ENCODE measurements at places on chromosomes 16 and 17. TPM values are rescaled to one million over a fixed set of nuclear protein-coding genes. Genes with fewer than 3 reads are reported as not detected.

The ESRP2 gene
- total RNA-seq = not detected

The RAPGEFL1 gene
- 3.4 TPM for total RNA-seq

The SLC16A13 gene
- total RNA-seq = 8.1 TPM

The HOXB3 gene
- total RNA-seq = 4.6 TPM

The CD300LG gene
- total RNA-seq = not detected

The EFCAB5 gene
- total RNA-seq = 0.21 TPM

The CD300C gene
- total RNA-seq = 0.35 TPM

The MYO15A gene
- total RNA-seq = 0.71 TPM

The OR1A1 gene
- total RNA-seq = not detected

All from A549 treated with GW870086 at 1 μM for 4 hours (cell line).